Stimulated activated CD4-positive, alpha-beta T cell treated with anti-CD3 and anti-CD28 coated beads, TNF-alpha, amount 100 ng/mL, for 1 hour (primary cell): ENCODE measurements at places on chromosomes 4 and X.

DNA sequence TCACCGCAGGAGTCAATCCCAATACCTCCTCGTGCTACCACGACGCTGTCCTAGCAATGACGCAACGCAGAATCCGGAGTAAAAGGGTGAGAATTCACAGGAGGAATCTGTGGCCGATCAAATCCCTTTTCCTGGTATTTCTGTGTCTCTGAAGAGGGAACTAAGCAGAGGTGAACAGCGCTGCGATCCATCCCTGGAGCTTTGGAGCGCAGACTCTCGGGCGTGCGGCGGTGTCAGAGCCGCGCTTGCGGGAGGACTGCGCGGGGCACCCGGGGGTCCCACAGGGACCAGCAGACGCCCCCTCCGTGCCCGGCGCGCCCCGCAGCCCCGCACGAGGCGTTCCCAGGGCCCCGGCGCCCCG lies 17.2 kb upstream of the ZNF718 start:
- no peak for DNase-seq

GRCh38 chrX:13381514-13381913 lies 61.7 kb upstream of the ATXN3L start:
- DNase-seq: no peak

GRCh38 chr4:118273642-118274041 lies 79.2 kb downstream of the PRSS12 start:
- DNase-seq: no peak

DNA sequence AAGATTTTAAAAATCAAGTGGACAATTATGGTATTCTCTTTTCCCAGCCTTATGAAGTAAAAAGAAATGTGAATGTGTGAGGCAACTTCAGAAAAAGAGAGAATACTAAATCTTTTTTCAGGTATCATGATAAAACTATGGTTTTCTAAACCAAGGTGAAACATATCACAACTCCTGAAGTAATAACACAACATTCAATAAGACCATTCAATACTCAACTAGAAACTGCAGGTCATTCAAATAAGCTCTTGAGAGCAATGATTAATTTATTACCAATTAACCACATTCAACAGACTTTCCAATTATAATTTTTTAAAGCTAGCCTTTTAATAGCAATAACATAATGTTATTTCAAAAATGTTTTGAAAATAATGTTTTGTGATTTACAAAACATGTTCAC lies 35.8 kb downstream of the SLC10A7 start:
- DNase-seq: no peak

DNA sequence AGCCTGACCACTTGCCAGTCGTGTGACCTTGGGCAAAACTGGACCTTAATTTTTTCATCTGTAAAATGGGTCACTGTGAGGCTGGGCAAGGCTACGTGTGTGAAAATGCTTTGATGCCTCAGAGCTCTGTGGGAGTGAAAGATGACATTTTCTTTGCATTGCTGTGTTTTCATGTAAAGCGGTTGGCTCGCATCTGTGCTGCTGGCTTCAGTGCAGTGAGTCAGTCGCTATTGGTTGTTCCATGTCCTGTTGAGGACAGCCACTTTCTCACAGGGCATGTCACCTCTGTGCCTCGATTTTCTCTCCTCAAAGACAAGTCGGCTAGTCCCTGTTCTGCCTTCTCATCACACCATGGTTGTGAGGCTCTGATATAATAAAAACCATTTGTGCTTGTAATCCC lies 4.4 kb downstream of the MTMR1 start:
- DNase-seq: no peak

DNA sequence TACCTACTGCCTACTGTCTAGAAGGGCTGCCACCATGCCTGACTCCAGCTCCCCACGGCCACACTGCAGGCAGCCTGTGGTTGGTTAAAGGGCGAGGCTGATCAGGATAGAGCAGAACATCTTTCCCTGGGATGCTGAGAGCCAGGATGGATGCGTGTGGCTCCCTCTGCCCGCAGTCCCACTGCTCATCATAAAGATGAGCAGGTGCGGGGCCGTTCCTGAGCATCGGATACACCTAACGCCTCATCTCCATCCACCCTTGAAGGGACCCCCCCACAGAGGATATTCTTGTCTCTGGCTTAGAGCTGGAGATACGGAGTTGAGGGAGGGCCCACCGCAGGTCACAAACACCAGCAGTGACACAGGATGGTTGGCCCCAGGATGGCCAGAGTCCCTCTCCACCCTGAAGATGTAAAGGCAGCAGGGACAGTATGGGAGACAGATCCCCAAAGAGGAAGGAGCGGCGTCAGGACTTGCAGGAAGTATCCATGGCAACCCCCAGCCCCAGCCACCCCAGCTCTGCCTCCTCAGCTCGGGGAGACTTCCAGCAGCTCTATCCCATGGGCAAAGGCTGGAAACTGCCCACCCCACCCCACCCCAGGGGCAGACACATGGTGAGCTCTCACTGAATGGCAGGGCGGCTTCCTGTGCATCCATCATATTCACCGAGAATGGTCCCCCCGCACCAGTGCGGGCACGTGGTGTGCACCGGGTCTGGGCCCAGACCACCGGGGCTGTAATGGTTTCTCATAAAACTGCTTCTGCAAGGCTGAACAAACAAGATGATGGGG lies 19.3 kb downstream of the PPP2R2C start:
- no peak for DNase-seq

GRCh38 chr4:159227378-159227777 lies 124.5 kb downstream of the RAPGEF2 start:
- no peak for DNase-seq
